A549 treated with Hydrocortisone at 1 μM for 4 hours (cell line): ENCODE measurements at places on chromosomes 11 and 22. TPM values are rescaled to one million over a fixed set of nuclear protein-coding genes. Genes with fewer than 3 reads are reported as not detected.

Gene RFPL1
- total RNA-seq: not detected in 5 replicates

Gene CFAP300
- 5.7 to 7.6 TPM (median 6.4 TPM) in 5 replicates for total RNA-seq

Gene OR51B2
- not detected in 5 replicates for total RNA-seq

Gene OR10D3
- not detected in 5 replicates for total RNA-seq

Gene GLYATL1
- total RNA-seq: 0.10 TPM in 1 of 5 replicates, not detected in the others

Gene OR5B21
- total RNA-seq: not detected in 5 replicates

Gene OR8H3
- not detected in 5 replicates for total RNA-seq

Gene ARHGEF12
- total RNA-seq: 11.1 to 19.5 TPM (median 14.2 TPM) in 5 replicates

Gene DERL3
- total RNA-seq: 0.16 to 0.71 TPM (median 0.55 TPM) in 5 replicates
